ENCODE measurements at places on chromosomes 12 and 14. TPM values are rescaled to one million over a fixed set of nuclear protein-coding genes. Genes with fewer than 3 reads are reported as not detected.
A peak's percentile ranks its signal among the peaks of the same experiment; 100 is the strongest.

DNA sequence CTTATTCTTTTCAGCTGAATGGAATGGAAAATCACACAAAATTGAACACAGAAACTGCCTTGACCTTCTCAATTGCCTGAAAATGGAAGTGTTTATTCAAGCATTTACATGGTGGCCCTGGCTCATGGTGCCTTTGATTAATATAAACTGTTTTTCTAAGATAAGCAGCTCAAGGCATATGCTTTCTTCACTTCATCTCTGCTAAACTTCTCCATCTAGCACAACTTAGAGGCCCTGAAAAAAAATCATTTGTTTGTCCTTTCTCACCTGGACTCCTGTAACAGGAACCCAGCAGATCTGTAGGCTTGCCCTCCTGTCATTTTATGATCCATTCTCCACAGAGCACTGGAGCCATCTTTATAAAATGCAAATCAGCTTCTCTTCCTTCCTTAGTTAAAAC is 117.5 kb upstream of the KRR1 start:
- H3K4me1 ChIP-seq: no peaks in the 10 kb centered on the region
- H3K27me3 ChIP-seq: peaks cover 2% of the 10 kb centered on the region
- H3K27ac ChIP-seq: no peak overlapping the region
- DNase-seq: no peak

DNA sequence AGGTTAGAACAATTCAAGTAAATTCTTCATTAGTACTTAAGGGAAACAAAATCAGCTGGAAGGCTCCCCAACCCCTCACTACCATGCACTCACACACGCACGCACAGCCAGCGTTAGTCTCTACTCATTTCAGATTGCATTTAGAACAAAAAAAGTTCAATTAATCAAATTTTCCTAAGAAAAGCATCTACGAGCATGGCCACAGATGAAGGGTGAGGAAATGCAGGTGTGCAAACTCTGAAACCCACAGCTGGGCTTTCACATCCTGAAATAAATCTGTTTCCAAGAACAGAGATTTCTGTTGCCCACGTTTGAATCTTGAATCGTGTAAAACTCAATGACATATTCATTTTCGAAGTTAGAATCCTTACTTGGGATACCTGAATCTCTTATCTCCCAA is 62.6 kb downstream of the SEL1L start:
- DNase-seq: peak; percentile 56
- peaks cover 15% of the 10 kb centered on the region for H3K36me3 ChIP-seq
- H3K4me1 ChIP-seq: peaks cover 54% of the 10 kb centered on the region
- H3K27ac ChIP-seq: peak overlapping the region; percentile 76
- no peak overlapping the region for H3K4me3 ChIP-seq

DNA sequence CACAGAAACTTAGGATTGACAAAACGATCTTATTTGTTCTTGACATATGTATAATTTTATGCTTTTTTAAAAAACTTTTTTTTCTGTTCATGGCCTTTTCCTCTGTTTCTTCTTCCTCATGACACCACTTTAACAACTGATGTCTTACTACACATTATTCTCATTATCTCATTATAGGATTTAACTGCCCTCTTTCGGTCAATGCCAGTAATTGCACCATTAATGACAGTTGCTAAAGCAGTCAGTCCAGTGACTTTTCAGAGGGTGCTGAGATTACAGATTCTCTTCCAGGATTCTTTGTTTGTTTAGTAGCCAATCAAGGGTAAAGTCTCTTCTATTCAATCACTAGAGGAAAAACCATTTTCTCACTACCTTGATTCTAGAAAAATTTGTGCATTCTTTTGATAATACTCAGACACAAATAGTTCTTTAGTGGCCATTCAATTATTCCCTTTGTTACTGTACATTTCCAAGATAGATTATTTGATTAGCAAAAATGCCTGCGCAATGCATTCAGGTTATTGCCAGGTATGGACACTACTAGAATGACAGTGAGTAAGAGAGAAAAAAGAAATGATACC is 50.1 kb downstream of the KLRG1 start:
- no peak overlapping the region for H3K27ac ChIP-seq
- peaks cover 4% of the 10 kb centered on the region for H3K36me3 ChIP-seq
- DNase-seq: no peak
- H3K4me1 ChIP-seq: peaks cover 42% of the 10 kb centered on the region
- H3K4me3 ChIP-seq: no peak overlapping the region

DNA sequence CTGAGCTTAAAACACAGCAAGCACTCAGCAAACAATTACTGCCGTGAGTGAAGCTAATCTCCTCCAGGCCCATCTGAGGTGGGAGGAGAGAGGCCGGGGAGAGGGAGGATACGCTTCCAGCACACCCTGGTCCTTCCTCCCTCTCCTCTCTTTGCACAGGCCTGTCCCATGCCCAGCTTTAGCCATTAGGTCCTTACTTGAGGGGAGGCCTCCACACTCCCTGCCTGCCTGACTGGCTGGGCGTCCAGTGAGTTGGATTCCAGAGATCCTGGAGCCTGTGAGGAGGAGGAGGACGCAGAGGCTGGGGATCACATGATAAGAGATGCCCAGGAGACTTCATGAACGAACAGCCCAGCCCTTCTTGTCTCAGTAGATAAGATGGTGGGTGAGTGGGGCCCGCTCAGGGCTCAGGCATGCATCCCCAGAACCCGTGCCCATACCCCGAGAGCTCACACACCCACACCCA is 65.1 kb upstream of the NCOR2 start:
- no peak for DNase-seq
- no peaks in the 10 kb centered on the region for H3K36me3 ChIP-seq
- peaks cover 16% of the 10 kb centered on the region for H3K4me1 ChIP-seq
- H3K4me3 ChIP-seq: no peak overlapping the region
- no peaks in the 10 kb centered on the region for H3K27me3 ChIP-seq

- DNase-seq: no peak
- H3K27me3 ChIP-seq: no peaks in the 10 kb centered on the region
- peaks cover 21% of the 10 kb centered on the region for H3K36me3 ChIP-seq
- peak overlapping the region; percentile 52 for H3K27ac ChIP-seq
- peaks cover 32% of the 10 kb centered on the region for H3K4me1 ChIP-seq
Measured at GRCh38 chr12:906062-906585, 43.4 kb downstream of the RAD52 start.

DNA sequence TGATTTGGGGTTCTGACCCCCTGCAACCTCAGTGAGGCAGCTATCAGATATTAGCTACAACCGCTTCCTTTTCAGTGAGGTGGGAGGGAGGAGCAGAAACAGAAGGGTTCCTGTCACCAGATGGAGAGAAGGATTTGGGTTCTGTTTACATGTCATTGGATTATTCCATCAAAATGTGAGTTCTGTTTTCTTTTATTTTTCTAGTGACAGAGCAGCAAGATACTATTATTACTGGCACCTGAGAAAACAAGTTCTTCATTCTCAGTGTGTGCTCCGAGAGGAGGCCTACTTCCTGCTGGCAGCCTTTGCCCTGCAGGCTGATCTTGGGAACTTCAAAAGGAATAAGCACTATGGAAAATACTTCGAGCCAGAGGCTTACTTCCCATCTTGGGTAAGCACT is 52.8 kb downstream of the FRMD6 start:
- H3K4me1 ChIP-seq: no peaks in the 10 kb centered on the region
- H3K36me3 ChIP-seq: no peaks in the 10 kb centered on the region
- H3K4me3 ChIP-seq: no peak overlapping the region

GRCh38 chr14:98350213-98350612 is 921.8 kb downstream of the BCL11B start:
- no peaks in the 10 kb centered on the region for H3K27me3 ChIP-seq
- H3K4me3 ChIP-seq: no peak overlapping the region
- peaks cover 44% of the 10 kb centered on the region for H3K4me1 ChIP-seq
- no peak overlapping the region for H3K27ac ChIP-seq
- no peak for DNase-seq

- DNase-seq: no peak
- peaks cover 3% of the 10 kb centered on the region for H3K4me1 ChIP-seq
- H3K27ac ChIP-seq: no peak overlapping the region
- H3K27me3 ChIP-seq: peaks cover 2% of the 10 kb centered on the region
Measured at GRCh38 chr12:92745856-92746550, 43.2 kb downstream of the PLEKHG7 start.

GRCh38 chr14:52395728-52396127 is 81.6 kb downstream of the PTGER2 start:
- peaks cover 12% of the 10 kb centered on the region for H3K4me1 ChIP-seq
- no peak overlapping the region for H3K4me3 ChIP-seq
- H3K27ac ChIP-seq: no peak overlapping the region
- H3K36me3 ChIP-seq: no peaks in the 10 kb centered on the region
- no peak for DNase-seq
- no peaks in the 10 kb centered on the region for H3K27me3 ChIP-seq

- H3K27ac ChIP-seq: peak overlapping the region; percentile 15
- no peaks in the 10 kb centered on the region for H3K27me3 ChIP-seq
- H3K4me3 ChIP-seq: no peak overlapping the region
- H3K4me1 ChIP-seq: peaks cover 30% of the 10 kb centered on the region
Measured at GRCh38 chr12:110536834-110537604, 34.9 kb downstream of the RAD9B start.

- no peaks in the 10 kb centered on the region for H3K36me3 ChIP-seq
- H3K4me3 ChIP-seq: peak overlapping the region; percentile 80
- H3K27me3 ChIP-seq: no peaks in the 10 kb centered on the region
- peak overlapping the region; percentile 36 for H3K27ac ChIP-seq
Measured at GRCh38 chr14:50860478-50861086, 11.3 kb upstream of the ABHD12B start.

DNA sequence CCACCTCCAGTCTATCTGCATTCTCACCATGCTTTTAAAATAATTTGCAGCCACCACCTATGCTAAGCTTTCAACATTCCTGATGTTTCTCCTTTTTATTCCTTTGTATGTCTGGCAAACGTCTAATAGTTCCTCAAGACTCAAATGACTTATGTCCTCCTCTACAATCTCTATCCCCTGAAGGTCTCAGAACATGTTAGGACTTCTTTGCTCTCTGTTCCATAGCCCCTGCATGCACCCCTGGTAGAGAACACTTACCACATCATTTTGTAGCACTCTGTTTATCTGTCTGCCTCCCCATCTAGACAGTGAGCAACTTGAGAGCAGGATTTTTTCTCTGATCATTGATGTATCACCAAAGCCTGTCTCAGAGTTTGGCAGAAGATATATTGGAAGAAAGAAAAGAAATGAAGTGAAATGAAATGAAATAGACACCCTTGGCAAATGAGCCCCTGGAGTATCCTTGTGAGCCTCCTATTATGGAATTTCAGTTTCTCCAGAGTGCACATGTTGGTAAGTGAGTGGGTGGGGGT is 1231.2 kb upstream of the FLRT2 start:
- DNase-seq: no peak
- no peaks in the 10 kb centered on the region for H3K27me3 ChIP-seq
- H3K36me3 ChIP-seq: no peaks in the 10 kb centered on the region
- no peaks in the 10 kb centered on the region for H3K4me1 ChIP-seq

GRCh38 chr12:38384816-38385378 is 68.3 kb downstream of the ALG10B start:
- no peaks in the 10 kb centered on the region for H3K27me3 ChIP-seq
- H3K27ac ChIP-seq: no peak overlapping the region
- no peak overlapping the region for H3K4me3 ChIP-seq

DNA sequence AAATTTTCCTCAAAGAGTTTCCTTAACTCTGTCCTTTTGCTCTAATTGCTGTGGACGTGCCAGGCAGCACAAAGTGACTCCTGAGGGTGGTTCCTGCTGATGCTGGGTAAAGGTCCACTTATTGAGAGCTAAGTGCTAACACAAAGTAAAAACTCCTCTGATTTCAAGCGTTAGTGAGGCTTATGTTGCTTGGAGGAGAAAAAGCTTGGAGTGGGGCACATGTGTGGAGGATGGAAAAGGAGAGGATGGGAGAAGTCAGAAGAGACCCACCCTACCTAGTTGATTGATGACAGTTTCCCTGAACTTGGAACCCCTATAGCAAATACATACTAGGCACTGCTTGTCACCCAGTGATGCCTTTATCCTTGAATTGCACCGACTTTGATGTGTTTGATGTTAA is 10.1 kb upstream of the SLC11A2 start:
- H3K4me1 ChIP-seq: no peaks in the 10 kb centered on the region
- H3K27me3 ChIP-seq: no peaks in the 10 kb centered on the region

- H3K4me1 ChIP-seq: no peaks in the 10 kb centered on the region
- DNase-seq: no peak
- no peak overlapping the region for H3K4me3 ChIP-seq
- H3K27ac ChIP-seq: no peak overlapping the region
Measured at GRCh38 chr12:117279606-117280005, 81.8 kb downstream of the NOS1 start.

- H3K4me1 ChIP-seq: peaks cover 5% of the 10 kb centered on the region
- H3K36me3 ChIP-seq: no peaks in the 10 kb centered on the region
- peaks cover 36% of the 10 kb centered on the region for H3K27me3 ChIP-seq
- H3K27ac ChIP-seq: no peak overlapping the region
Measured at GRCh38 chr14:70257526-70257925, 68.8 kb upstream of the SLC8A3 start.

DNA sequence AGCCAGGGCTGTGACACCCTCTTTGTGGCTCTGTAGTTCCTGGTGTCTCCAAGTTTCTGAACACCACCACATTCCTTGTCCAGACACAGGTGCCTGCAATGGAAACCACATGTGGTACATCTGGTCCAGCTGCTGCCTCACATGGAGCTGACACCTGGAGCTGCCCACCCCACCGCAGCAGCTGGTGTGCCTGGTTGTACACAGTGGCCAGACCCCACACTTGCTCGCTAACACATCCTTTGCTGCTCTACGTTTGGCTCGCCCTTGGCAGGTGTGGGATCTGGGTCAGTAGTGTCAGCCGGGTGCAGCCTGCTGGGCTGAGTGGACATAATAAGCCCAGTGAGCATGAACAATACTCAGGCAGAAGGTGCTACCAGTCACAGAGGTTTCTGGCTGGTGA is 198.9 kb downstream of the ADGRD1 start:
- no peaks in the 10 kb centered on the region for H3K36me3 ChIP-seq
- H3K4me1 ChIP-seq: no peaks in the 10 kb centered on the region
- no peak overlapping the region for H3K4me3 ChIP-seq

DNA sequence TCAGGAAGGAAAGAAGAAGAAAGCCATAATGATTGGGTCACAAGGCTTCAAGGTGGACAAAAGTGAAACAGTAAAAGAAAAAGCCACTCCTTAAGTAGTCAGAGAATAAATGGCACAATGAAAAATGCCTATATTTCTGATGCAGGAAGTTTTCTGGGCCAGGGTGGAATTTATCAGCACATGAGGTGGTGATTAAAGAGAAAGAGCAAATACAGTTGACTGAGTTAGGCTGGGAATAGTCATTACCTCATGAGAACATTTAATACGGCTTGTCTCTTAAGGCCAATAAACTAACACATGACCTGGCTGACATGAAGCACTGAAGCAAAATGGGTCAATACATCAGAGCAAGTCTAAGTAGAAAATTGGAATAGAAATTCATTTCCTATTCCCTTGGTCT is 499.7 kb downstream of the TMTC2 start:
- no peaks in the 10 kb centered on the region for H3K4me1 ChIP-seq
- no peaks in the 10 kb centered on the region for H3K36me3 ChIP-seq
- no peak overlapping the region for H3K27ac ChIP-seq
- DNase-seq: no peak

The ADSS1 gene
- 5.5 TPM for total RNA-seq

The HVCN1 gene
- total RNA-seq: 3.1 TPM

The GDF3 gene
- total RNA-seq: not detected

The DAO gene
- total RNA-seq: not detected

The ALDH1L2 gene
- 14.3 TPM for total RNA-seq

The PTPRQ gene
- not detected for total RNA-seq

The CCDC38 gene
- total RNA-seq: 0.49 TPM

Measured in activated naive CD4-positive, alpha-beta T cell treated with anti-CD3 and anti-CD28 coated beads for 36 hours (primary cell).